ENCODE measurements at places on chromosomes 2 and 18. TPM values are rescaled to one million over a fixed set of nuclear protein-coding genes. Genes with fewer than 3 reads are reported as not detected.

DNA sequence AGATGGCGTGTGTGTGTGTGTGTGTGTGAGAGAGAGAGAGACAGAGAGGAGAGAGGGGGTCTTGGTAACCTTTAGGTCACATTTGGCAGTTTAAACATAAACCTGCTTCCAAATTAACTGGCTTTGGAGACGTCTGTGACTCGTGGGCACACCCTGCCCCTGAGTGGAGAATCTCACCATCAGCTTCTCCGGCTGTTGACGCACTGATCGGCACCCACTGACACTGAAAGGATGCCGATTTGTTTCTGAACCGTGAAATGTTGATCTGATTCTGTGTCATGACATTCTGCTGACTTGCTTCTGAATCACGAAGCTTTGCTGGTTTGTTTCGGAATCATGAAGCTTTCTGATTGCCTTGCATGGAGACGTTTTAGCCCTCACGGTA lies 114.7 kb downstream of the RTP5 start:
- no peaks in the 10 kb centered on the region for H3K36me3 ChIP-seq
- H3K27ac ChIP-seq: no peak overlapping the region
- no peak overlapping the region for H3K4me3 ChIP-seq
- no peak for DNase-seq
- H3K27me3 ChIP-seq: peaks cover 79% of the 10 kb centered on the region
- no peaks in the 10 kb centered on the region for H3K4me1 ChIP-seq

- H3K36me3 ChIP-seq: no peaks in the 10 kb centered on the region
- no peak overlapping the region for H3K27ac ChIP-seq
- DNase-seq: no peak
- no peak overlapping the region for H3K4me3 ChIP-seq
These were observed 19.6 kb upstream of the KIF3C start for GRCh38 chr2:26001743-26002351.

DNA sequence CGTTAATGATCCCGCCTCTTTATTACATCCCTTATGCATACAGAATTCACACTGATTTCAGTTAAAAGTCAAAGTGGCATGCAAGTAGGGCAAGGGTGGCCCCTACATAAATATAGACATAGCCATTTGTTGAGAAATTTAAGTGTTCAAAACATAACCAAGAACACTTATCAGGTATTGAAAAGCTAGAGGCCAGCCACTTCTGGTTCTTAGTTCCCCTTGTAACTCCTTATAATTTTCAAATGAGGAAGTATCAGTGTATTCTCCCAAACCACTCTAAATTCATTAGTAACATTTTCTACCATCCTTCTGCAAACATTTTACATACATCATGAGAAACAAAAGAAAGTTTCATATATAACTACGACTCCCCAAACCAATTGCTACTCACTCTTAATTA lies 5.8 kb upstream of the ARL5A start:
- H3K36me3 ChIP-seq: no peaks in the 10 kb centered on the region
- H3K27me3 ChIP-seq: no peaks in the 10 kb centered on the region
- no peak for DNase-seq

DNA sequence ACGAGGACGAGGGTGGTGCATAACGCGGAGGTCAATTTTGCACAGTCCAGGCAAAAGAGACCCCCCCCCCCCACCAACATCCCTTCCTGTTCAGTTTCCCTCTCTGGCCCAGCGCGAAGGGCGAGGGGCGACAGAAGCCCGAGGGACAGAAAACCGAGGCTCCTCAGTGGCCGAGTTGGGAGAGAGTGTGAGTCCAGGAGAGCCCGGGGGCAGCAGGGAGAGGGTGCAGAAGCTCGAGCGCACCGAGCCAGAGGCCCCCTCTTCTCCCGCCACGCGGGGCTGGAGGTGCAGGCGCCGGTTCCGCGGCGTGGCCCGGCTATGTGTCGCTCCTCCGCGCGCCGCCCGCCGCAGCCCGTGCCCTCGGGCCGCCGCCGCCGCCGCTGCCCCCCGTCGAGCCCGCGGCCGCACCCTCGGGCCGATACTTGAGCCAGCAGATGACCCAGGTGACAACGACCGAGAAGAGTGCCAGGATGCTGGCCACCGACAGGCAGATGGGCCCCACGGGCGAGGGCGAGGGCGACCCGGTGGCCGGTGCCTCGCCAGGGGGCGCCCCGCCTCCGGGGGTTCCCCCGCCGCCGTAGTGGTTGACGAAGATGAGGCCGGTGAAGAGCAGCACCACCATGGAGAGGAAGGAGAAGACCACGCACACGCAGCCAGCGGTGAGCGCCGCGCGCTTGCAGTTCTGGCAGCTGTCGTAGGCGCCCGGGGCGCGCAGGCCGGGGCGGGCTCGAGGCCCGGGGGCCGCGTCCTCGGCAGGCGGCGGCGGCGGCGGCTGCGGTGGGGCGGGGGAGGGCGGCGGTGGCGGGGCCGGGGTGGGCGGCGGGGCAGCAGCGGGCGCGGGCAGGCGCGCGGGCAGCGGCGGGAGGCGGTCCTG lies 20.2 kb upstream of the PAX3 start:
- peak overlapping the region; percentile 79 for H3K4me3 ChIP-seq
- peak; percentile 43 for DNase-seq
- no peak overlapping the region for H3K27ac ChIP-seq
- no peaks in the 10 kb centered on the region for H3K36me3 ChIP-seq
- peaks cover 13% of the 10 kb centered on the region for H3K27me3 ChIP-seq

DNA sequence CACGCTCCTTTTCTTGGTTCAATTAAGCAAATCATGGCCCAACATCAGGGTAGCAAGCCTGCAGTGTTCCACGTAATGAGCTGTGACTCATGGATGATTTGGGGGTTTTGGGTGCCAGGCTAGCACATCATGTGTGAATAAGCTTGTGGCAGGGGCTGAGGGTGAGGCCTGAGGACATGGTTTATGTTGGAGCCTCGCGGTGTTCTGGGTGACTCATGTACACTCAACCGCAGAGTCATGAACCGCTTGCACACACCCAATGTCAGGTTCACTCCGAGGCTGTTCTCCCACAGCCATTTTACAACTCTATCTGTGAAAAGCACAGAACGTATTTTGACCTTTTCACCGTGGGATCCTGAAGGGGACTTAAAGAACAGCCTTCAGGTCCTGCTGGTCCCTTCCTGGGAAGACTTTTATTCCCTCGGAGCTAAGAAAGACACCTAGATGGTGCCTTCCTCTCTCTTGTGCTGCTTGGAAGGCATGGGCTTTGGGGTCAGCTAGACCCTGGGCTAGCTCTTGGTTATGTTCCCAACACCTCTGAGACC lies 139.9 kb upstream of the ZEB2 start:
- H3K36me3 ChIP-seq: no peaks in the 10 kb centered on the region
- DNase-seq: peak; percentile 72
- no peak overlapping the region for H3K4me3 ChIP-seq

GRCh38 chr18:50492097-50492496 lies 67.8 kb upstream of the MAPK4 start:
- no peak for DNase-seq
- H3K27me3 ChIP-seq: no peaks in the 10 kb centered on the region
- no peak overlapping the region for H3K4me3 ChIP-seq
- no peaks in the 10 kb centered on the region for H3K36me3 ChIP-seq

- no peaks in the 10 kb centered on the region for H3K27me3 ChIP-seq
- no peak for DNase-seq
- peak overlapping the region; percentile 93 for H3K27ac ChIP-seq
These were observed 7.2 kb downstream of the RND3 start for GRCh38 chr2:150480241-150480640.

- no peak overlapping the region for H3K27ac ChIP-seq
- no peak for DNase-seq
- H3K36me3 ChIP-seq: no peaks in the 10 kb centered on the region
- 0 out of 2 replicates have a peak, but pooled peaks cover 17% of the 10 kb centered on the region for H3K27me3 ChIP-seq
- no peak overlapping the region for H3K4me3 ChIP-seq
These were observed 31.1 kb downstream of the MYO7B start for GRCh38 chr2:127566576-127566975.

DNA sequence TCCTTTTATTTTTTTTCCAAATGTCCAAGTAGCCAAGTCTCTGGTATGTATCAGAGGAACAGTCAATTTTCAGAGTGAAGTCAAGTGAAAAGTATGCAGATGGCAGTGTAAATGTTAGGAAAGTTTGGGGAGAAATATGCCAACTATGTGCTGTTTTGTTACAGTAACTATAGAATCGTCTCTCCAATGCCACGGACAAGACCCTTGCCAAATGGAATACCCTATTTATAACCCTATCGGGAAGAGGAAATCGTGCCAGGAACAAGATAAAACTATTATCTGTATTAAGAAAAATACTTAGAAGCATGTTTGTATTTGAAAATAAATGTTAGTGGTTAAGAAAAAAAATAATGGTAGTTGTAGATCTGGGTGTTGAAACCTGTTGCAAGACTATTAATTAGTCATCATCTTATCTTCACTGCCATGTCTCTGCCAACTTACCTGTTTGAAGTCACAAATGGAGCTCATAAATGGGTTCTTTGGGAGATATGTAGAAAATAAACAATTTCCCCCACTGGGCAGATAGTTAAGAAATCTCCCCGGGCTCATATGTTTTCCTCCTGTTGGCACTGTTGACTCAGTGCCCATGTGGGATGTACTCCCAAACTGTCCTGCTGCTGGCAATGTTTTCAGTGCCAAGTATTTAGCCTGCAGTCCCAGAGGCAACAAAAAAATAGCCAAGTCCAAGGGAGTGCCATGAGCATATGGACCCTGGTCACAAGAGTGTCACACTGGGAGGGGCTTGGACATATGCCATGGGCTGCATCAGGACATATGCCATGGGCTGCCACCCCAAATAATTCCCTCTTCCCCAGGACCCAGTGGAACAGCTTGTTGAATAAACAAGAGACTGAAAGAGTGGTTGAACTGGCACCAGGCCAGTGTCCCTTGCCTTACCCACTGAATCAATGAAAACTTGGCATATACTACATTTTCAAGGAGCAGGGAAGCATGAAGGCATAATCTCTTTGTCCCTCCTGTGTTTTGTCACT lies 366.9 kb downstream of the OSR1 start:
- peak; percentile 99 for DNase-seq
- H3K36me3 ChIP-seq: no peaks in the 10 kb centered on the region
- H3K27ac ChIP-seq: peak overlapping the region; percentile 87
- H3K4me3 ChIP-seq: peak overlapping the region; percentile 16
- no peaks in the 10 kb centered on the region for H3K27me3 ChIP-seq

- H3K4me1 ChIP-seq: no peaks in the 10 kb centered on the region
- H3K27ac ChIP-seq: no peak overlapping the region
- H3K36me3 ChIP-seq: no peaks in the 10 kb centered on the region
- no peak for DNase-seq
- no peaks in the 10 kb centered on the region for H3K27me3 ChIP-seq
- no peak overlapping the region for H3K4me3 ChIP-seq
These were observed 2.3 kb upstream of the ALKAL2 start for GRCh38 chr2:290090-290722.

GRCh38 chr2:182504903-182505302 lies 78.1 kb upstream of the PDE1A start:
- no peaks in the 10 kb centered on the region for H3K27me3 ChIP-seq
- no peak overlapping the region for H3K4me3 ChIP-seq
- no peak overlapping the region for H3K27ac ChIP-seq
- DNase-seq: no peak
- no peaks in the 10 kb centered on the region for H3K4me1 ChIP-seq
- no peaks in the 10 kb centered on the region for H3K36me3 ChIP-seq

DNA sequence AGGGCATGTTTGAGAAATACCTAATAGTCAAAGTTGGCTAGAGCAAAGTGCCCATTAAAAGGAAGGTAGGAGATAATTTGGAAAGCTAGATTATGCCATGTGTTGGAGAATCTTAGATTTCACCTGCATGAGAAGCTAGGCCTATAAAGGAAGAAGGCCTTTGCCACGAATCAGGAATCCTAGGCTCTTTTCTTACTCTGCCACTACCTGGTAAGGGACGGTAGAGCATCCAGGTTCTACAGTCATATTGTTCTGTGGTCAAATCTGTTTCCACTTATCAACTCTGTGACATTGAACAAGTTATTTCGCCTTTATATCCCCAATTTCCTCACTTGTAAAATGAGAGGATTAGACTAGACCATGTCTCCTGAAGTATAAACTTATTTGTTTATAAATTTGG lies 3.6 kb upstream of the KCNJ3 start:
- no peak overlapping the region for H3K27ac ChIP-seq
- H3K36me3 ChIP-seq: no peaks in the 10 kb centered on the region
- H3K4me3 ChIP-seq: no peak overlapping the region
- no peaks in the 10 kb centered on the region for H3K4me1 ChIP-seq
- DNase-seq: no peak

DNA sequence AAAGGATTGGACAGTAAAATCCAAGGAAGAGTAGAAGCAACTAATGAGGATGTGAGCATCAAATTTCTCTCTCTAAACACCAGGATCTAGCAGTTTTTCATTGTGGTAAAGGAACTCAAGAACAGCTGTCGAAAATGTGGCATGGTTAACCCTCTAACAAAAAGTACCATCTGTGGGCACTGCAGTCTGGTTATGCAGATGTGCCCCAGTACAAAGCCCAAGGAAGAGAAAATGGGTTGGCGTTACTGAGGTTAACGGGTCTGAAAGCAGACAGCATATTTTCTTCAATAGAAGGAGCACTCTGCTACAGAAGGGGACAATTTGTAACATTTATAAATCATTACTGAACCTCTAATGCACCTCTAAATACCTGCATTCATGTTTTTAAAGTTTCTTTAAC lies 253.0 kb upstream of the HNRNPA3 start:
- no peaks in the 10 kb centered on the region for H3K4me1 ChIP-seq
- no peak overlapping the region for H3K27ac ChIP-seq
- no peak for DNase-seq
- H3K27me3 ChIP-seq: peaks cover 5% of the 10 kb centered on the region

DNA sequence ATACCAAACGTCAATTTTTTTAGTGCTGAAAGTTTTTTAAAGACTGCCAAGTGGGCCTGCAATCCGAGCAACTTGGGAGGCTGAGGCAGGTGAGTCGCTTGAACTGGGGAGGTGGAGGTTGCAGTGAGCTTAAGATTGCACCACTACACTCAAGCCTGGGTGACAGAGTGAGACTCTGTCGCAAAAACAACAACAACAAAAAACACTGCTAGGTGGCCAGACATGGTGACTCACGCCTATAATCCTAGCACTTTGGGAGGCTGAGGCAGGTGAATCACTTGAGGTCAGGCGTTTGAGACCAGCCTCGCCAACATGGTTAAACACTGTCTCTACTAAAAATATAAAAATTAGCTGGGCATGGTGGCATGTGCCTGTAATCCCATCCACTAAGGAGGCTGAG lies 202.8 kb upstream of the COPS8 start:
- no peaks in the 10 kb centered on the region for H3K36me3 ChIP-seq
- no peak overlapping the region for H3K27ac ChIP-seq
- H3K4me3 ChIP-seq: no peak overlapping the region
- no peaks in the 10 kb centered on the region for H3K4me1 ChIP-seq
- H3K27me3 ChIP-seq: peaks cover 28% of the 10 kb centered on the region
- peak; percentile 51 for DNase-seq

Gene CNTNAP5
- total RNA-seq: not detected

Gene UPP2
- not detected for total RNA-seq

Gene TUBA3D
- total RNA-seq: not detected

Gene CYP27C1
- total RNA-seq: 0.94 TPM

Gene MARCHF4
- 7.7 TPM for total RNA-seq

Gene B3GNT7
- 14.0 TPM for total RNA-seq

Gene CCDC121
- total RNA-seq: 2.9 TPM

Data from PC-9 (cell line).